ENCODE measurements at places on chromosomes 3 and 15.

DNA sequence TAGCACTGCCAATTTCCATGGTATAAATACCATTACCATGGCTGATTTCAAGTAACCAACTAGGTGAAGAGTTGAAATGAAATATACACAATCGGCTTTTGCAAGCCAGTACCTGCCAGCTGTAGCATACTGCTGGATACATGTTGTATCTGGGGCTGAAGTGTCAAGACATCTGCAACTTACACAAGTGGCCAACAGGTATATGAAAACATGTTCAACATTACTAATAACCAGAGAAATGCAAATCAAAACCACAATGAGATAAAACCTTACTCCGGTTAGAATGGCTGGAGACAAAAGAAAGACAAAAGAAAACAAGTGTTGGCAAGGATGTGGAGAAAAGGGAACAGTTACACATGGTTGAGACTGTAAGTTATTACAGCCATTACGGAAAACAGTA, 11.6 kb downstream of the ATOSA start:
- DNase-seq: no peak

DNA sequence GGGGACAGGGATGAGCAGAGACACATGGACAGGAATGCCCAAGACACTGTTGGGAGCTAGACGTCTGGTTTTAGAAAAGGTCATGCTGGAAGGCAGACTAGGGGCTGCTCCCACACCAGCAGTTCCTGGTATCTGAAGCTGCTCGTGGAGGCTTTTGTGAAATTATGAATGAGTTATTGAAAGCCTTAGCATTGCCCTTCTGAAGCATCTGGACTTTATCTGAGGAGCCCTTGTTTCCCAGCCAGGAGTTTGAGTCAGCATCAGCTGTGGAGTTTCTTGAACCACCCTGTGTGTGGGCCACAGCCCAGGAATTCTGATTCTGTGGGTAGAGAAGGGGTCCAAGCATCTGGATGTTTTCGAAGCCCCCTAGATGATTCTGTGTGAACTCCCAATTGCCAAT, 258.7 kb downstream of the SLCO3A1 start:
- DNase-seq: no peak

- DNase-seq: no peak
Observed at GRCh38 chr3:37661615-37662306, 199.9 kb upstream of the CTDSPL start.

DNA sequence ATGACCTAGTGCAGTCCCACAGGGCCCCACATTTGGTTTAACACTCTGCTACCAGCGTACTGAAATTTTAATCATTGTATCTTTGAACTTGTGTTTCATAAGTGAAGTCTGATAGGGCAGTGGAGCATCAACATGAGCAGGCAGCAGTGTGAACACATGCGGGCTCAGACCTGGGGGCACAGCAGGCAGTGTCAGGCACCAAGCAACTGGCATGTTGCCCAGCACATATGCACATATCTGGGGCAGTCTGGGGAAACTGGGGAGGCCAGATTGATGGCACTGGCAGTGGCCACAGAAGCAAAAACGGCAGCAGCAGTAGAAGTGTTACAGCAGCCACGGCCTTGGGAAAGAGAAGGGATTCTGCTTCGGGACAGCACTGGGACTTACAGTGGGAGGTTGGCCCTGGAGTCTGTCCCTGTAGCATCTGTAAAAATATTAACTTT, 353.9 kb upstream of the KCNMB2 start:
- peak; percentile 37 for DNase-seq

- no peak for DNase-seq
Observed at GRCh38 chr3:159770998-159771397, 217.6 kb upstream of the IL12A start.

GRCh38 chr3:99902091-99902490, 84.4 kb downstream of the CMSS1 start:
- DNase-seq: no peak

- DNase-seq: no peak
Observed at GRCh38 chr3:14252321-14253021, 73.9 kb downstream of the LSM3 start.

DNA sequence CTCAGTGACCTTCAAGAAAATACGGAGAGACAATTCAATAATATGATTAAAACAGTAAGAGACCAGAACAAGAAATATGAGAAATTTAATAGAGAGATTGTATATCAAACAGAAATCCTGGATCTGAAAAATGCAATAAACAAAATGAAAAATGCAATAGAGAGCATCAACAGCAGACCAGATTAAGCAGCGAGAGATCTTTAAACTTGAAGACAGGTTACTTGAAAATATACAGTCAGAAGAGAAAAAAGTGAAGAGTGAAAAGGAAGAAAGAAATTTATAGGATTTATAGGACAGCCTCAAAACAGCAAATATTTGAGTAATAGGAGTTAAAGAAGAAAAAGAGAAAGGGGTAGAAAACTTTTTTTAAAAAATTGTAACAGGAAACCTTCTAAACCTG, 813.9 kb upstream of the GRM7 start:
- no peak for DNase-seq

DNA sequence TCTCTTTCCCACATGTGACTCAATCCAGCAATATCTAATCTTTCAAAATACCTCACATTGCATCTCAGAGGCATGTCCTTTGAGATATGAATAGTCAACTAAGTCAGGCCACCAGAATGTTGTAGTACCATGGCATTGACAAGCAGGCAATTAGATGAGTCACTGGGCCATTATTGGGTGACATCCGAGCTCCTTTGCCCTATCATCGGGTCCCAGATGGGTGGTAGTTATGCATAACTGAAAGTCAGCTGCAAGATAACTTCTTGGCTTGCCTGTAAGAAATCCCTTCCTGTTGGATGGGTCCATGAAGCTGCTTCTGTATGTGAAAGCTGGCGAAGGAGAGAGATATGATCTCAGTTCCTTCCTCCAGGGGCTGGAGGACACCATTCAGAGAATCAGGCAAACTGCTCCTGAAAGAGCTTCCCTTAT, 32.8 kb downstream of the ARRDC4 start:
- DNase-seq: no peak

DNA sequence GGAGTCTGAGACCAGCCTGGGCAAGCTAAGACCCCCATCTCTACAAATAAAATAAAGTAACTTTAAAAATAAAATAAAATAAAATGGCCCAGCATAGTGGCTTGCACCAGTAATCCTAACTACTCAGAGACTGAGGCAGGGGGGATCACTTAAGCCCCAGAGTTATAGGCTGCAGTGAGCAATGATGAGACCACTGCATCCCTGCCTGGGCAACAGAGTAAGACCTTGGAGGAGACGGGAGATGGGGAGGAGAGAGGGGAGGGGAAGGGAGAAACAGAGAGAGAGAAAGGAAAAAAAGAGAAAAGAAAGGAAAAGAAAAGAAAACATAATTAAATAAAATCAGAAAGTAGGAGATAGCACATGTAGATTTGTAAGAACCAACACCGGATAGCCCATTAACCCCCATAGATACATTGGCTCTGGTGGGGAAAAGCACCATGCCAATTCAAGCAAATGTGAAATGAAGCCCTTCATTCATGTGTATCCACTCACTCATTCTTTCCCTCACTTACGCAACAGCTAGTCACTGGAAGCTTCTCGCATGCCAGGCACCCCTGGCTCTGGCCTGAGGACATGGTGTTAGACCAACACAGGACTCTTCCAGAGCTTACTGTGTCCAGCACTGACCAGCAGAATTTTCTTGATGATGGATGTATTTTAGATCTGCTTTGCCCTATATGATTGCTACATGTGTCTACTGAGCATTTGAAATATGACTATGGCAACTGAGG, 183.2 kb downstream of the MAGI1 start:
- DNase-seq: peak; percentile 27

- no peak for DNase-seq
Observed at GRCh38 chr3:9226326-9226725, 23.1 kb downstream of the SRGAP3 start.

DNA sequence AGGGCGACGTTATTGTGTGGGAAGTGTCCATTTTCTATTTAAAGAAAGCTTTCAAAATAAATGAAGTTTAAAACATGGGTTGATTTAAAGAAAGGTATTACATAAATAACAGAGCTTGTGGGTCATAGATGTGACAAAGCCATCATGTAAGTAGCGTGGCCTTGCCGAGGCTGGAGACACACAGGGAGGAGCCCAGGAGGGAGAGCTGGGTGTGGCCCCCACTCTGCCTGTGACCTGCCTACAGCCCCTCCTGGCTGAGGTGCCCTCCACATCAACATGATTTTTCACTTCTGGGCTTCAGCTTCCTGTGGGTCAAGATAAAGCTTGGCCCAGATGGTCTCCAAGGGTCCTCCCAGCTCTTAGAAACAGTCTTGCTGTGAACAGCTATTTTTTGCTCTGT, 12.5 kb upstream of the MGLL start:
- DNase-seq: no peak
